ENCODE measurements at places on chromosomes 1 and 21.

DNA sequence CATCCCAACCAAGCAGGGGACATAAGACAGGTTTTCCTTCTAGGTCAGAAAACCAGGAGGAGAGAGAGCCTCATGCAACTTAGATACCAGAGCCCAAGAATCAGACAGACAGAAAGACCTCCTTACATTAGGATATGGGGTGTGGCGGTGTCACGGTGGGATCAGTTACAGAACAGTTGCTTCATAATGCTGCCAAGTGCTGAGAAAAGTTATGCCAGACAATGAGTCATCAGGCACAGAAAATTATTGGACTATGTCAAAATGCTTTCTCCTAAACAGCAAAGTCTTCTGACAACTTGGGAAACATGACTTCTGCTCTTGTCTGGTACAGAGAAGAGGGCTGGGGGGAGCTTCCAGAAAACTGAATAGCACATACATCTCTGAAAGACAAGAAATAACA lies 1120.2 kb upstream of the TMPRSS15 start:
- no peak for DNase-seq

DNA sequence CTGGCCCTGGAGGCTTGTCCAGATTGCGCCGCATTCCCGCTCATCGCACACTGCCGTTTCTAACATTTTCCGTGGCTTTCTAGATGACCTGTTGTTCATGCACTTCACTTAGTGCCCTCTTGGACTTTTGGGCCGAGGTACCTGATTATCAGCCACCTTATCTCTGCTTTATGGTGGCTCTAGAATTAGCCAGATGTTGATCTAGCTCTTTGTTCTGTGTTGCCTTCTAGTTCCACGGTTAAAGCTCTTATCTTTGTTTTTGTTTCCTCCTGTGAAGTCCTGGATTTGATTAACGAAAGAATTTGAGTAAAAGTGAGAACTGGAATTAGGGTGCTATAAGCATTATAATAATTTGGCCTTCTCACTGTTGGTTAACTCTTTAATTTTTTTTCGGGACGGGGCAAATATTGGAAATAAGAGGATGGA lies 945 bp downstream of the RNPEP start:
- no peak for DNase-seq

DNA sequence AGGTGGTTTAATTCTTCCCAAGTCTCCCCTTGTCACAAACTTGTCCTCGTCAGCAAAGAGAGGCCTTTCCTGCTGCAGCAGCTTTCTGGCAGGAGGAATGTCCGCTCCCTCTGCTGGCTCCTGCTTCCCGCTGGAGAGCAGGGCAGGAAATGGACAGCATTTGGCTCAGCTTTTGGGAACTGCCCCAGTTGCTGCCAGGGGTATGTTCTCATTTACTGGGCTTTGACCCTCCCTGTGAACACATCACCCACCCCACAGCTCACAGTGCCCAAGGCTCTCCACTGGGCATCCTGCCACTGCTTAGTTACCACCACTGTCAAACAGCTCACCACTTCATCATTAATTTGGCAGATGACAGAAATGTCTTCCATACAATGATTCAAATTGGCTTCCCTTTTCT lies 75.4 kb downstream of the MRPL37 start:
- no peak for DNase-seq

GRCh38 chr1:167126811-167127210 lies 32.9 kb downstream of the STYXL2 start:
- no peak for DNase-seq

DNA sequence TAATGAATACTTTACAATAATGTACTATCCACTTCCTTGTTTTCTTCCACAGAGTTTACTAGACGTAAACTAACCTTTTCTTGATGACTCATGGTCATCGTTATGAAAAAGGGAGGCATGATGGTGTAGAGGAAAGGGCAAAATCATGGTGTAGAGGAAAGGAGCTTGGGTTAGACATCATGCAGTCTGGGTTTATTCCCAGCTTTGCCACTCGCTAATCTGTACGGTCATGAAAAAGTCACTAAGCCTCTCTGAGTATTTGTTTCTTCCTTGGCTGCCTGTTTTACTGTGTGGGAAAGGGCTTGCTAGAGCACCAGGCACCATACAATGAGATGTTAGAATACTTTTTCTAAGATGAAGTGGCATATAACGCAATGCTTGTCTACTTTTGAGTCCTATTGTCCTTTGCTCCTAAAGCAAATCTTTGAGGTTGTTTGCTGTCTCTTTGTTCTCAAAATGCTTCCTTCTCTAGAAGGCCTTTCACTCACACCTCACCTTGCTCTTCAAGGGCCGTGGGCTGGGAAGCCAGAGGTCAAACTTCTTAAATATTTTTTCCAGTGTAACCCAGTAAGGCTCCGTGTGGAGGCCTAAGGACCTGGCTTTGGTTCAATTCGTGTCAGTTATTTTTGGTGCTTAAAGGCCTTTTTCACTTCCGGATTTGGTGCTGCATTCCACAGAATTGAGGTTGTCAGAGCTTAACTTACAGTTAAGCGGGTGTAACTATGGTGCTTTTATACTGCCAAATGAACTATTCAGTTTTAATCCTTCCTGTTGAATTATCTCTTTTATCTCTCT lies 9.9 kb upstream of the ETV3 start:
- no peak for DNase-seq

DNA sequence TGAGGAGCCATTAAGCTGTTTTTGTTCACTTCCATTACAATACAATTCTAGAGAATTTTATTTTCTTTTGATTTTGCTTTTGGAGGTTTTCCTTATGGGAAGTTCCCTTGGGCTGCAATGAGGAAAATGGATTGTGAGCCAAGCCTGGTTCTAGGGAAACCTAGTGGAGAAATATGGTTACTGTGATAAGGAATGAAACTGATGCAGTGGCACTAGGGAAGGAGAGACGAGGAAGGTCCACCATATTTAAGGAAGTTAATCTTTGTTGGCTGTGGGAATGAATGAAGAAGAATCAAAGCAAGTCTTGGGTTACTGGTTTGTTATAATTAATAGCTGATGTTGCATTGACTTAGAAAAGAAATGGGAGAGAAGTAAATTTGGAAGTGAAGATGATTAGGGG lies 28.4 kb downstream of the CHML start:
- DNase-seq: no peak

Data from vagina (tissue), 2 donors.